ENCODE measurements at places on chromosomes 12 and 14. TPM values are rescaled to one million over a fixed set of nuclear protein-coding genes. Genes with fewer than 3 reads are reported as not detected.

HEATR5A gene
- 42.7 TPM for total RNA-seq

MLXIP gene
- total RNA-seq: 18.9 TPM

NANOG gene
- 0.27 TPM for total RNA-seq

GALNT8 gene
- 26.1 TPM for total RNA-seq

CMAS gene
- total RNA-seq: 33.7 TPM

VSX2 gene
- total RNA-seq: not detected

PAPLN gene
- 5.7 TPM for total RNA-seq

ADAMTS20 gene
- total RNA-seq: 0.82 TPM

CLEC4C gene
- not detected for total RNA-seq

ZNF891 gene
- 17.6 TPM for total RNA-seq
